ENCODE measurements at places on chromosomes 11 and 22.

DNA sequence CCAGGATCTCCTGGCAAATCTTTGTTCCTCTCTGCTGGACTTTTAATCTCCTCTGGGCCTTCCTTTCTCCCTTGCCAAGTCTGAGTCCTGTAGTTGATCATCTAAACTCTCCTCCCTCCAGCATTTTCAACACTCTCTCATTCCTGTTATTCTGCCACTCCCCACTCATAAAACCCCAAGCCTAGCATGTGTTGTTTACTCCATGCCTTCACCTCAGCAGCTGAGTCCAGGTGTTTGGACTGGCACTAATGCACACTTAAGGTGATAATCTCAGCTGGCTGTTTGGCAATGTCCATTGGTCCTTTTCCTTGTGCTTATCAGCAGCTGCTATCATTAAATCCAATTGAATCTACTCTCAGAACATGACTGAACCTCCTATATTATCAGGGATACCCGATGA lies 876.8 kb upstream of the TENM4 start:
- no peak for DNase-seq

- DNase-seq: no peak
Measured at GRCh38 chr11:36583667-36584066, 10.6 kb upstream of the IFTAP start.

DNA sequence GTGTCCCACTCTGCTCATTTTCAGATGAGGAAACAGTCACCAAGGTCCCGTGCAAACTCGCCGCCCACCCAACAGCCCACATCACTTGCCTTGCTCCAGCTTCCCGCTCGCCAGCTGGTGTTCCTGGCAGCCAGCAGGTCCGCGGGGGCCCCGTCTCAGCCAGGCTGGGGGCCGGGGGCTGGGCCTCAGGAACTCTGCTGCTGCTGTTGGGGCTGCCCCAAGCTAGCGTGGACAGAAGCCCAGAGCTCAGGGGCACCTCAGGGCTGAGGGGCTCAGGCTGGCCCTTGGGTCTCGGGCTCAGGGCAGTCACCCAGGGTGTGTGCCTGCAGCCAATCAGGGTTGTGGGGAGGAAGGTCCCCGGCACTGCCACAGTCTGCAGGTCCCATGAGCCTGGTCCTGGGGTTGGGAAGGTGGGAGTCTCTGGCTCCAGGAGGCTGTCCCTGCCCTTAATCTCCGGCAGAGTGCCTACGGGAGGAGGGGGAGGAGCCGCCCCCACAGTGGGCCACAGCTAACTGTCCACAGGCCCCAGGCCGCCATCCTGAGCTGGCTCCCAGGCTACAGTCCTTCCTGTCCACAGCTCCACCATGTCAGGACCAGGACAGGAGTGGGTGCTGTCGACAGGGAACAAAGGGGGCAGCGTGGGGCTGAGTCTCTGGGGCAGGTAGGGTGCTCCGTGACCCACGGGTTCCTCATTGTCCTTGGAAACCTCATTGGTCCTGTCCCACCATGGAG lies 65.2 kb downstream of the ARFGAP3 start:
- no peak for DNase-seq

DNA sequence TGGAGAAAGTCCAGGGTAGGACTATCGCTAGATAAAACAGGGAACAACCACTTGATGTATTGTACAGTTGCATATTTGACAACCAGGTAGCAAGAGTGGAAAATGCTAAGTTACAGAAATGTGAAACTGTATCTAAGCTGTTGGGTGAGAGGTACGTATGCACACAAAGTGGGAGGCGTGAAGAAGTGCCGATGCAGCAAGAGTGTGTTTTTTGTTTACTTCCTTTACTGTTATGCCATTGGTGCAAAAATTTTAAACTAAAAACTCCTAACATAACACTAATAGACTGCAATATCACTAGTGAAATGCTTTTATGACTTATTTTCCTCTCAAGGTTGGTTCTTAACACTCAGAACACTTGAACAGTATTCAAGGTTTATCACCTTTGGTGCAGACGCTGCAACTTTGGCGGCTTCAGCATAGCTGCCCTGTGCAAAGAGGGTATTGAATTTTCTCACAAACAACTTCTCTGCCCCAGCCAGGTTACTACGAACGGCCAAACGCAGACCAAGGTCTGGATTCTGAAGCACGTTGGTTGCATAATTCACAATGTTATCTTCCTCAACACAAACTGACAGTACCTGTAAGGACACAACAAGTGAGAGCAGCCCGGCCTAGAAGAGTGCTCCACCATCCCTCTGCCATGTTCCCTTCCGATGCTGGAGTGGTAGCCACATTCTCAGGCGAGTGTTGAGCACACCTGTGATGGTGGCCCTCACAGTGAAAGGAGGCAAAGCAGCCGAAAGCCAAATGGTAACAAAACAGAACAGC lies 55.8 kb upstream of the SLC25A1 start:
- DNase-seq: no peak

DNA sequence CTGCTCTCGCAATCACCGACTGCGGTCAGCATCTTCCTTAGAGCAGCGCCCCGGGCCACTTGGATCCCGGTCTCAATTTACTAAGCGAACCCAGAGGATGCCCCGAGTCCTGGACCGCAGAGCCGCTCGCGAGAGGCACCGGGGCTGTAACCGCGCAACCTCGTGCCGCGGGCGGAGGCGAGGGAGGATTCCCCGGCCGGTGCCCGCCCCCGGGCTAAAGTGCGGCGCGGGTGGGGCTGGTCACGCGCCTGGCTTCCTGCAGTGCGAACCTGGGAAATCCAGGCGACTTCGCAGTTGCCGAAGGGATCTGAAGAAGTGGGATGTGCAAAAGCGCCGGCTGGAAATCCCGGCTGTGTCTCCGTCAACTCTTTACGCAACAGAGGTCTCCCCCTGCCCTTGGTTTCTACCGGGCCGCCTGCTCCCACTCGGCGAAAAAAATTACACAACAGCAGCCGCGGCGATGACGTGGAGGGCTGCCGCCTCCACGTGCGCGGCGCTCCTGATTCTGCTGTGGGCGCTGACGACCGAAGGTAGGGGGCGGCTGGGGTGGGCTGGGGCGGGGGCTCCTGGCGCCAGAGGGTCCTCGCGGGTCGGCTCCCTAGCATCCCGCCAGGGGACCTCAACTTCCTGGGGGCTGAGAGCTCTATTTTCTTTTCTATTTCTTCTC lies at the start of gene NCR3LG1:
TSS of gene NCR3LG1 (plus strand) at position 291 of the 667 bp plus-strand sequence. CDS start at position 461, 170 bp downstream.
- no peak for DNase-seq
